Right cardiac atrium (tissue), 5 donors: ENCODE measurements at places on chromosomes 3 and 15. TPM values are rescaled to one million over a fixed set of nuclear protein-coding genes. Genes with fewer than 3 reads are reported as not detected.
A peak's percentile ranks its signal among the peaks of the same experiment; 100 is the strongest.

The TTLL13 gene
- 0.54 TPM for total RNA-seq

The TRIM71 gene
- total RNA-seq: not detected

DNA sequence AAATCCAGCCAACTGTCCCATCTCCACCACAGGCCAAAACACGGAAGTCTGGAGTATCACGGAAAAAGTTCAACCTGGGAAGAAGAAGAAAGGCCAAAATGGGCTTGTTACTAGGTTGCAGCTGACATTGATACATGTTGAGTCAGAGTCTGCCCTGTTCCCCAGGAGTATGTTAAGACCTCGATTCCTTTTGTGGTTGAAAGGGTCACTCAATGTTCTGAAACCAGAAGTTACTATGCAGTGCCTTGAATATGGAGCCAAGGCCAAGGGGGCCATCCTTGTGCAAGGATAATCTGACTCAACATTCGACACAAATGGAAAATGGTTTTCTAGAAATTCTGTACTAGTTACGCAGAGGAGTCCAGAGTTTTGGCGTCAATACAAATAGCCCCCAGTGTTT, 104.2 kb downstream of the DGKG start:
- DNase-seq: no peak

DNA sequence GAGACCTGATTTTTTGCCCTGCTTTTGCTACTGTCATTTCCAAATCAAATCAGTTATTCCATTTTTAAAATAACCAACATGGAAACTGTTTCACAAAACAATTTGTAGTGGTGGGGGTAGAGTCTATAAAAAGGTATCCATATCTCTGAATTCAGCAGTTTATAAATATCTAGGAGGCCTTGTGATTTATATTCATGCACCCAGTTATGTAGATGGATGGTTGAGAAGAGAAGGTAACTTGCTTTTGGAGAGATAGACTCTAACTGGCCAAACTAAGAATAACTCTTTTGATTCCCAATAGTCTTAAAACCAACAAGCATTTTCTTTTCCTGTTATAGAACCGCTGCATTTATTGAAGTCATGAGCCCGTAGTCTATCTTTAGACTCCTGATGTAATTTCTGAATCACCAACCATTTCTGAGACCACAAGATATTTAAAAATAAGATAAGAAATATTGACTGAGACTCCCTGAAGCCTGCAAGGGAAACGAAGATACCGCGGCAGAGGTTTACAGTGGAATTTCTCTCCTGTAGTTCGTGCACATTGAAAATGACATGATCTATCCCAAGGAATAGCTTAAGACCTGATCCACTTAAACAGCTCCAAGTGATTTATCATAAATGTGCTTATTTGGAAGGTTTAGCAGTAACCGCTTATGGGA, 68.5 kb downstream of the SAMMSON start:
- DNase-seq: no peak

DNA sequence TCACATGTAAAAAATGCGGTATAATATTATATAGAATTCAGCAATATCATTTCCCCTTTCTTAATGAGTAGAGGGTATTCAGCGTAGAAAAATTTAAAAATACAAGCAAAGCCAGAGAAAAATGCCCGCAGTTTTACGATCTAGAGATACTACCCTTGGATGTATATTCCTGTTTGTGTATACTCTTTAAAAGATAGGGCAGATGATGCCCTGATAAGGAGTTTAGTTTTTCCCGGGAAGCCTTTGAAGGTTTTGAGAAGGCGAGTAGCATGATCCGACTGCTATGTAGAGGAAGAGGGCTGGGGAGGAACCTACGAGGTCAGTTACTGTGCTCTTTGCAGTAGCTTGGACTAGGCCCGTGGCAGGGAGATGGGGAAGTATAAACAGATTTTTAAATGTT, 1.2 kb downstream of the YEATS2 start:
- no peak for DNase-seq

DNA sequence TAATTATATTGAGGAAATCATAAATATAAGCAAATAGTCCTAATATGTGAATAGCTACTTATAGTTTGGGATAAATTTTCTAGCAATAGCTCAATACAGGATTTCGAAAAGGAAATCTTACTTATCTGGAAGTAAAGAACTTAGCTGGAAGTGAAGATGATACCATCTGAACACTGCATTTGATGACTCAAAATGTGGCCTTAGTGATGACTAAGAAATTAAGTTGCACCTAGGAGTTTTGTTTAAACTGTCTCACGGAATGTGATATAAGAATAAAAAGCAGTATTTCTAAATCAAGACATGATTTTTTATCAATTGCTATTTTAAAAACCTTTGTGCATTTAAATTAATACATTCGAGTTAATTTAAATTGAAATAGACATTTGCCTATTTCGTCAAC, 91.2 kb downstream of the EOMES start:
- no peak for DNase-seq

- no peak for DNase-seq
These were observed 436.4 kb upstream of the RBMS3 start for GRCh38 chr3:28844298-28845005.

The CCR4 gene
- total RNA-seq: not detected

The CCDC80 gene
- total RNA-seq: 187 TPM

GRCh38 chr3:192024751-192025150, 563.8 kb downstream of the PYDC2 start:
- DNase-seq: no peak

The OR5K4 gene
- total RNA-seq: not detected

- DNase-seq: peak; percentile 17
These were observed 31.8 kb upstream of the RASA2 start for GRCh38 chr3:141454906-141455602.

The TP53BP1 gene
- total RNA-seq: 33.6 TPM

The SST gene
- 0.84 TPM for total RNA-seq

The TRIM42 gene
- not detected for total RNA-seq

The FBLN2 gene
- total RNA-seq: 323 TPM

The OR4M2 gene
- total RNA-seq: not detected

DNA sequence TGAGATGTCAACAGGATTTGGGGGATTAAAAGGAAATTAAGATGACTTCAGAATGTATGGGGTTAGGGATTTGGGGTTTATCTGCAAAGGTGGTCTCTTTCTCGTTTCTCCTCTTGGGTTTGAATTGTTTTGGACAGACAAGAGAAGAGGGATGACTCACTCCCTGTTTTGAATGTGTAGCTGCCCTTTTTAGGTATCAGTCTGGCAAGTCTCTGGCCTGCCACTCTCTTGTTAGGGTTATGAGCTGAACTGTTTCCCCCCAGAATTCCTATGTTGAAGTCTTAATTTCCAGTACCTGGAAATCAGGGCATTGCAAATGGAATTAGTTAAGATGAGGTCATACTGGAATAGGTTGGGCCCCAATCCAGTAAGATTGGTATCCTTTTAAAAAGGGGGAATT, 291.7 kb downstream of the MEX3B start:
- DNase-seq: no peak

DNA sequence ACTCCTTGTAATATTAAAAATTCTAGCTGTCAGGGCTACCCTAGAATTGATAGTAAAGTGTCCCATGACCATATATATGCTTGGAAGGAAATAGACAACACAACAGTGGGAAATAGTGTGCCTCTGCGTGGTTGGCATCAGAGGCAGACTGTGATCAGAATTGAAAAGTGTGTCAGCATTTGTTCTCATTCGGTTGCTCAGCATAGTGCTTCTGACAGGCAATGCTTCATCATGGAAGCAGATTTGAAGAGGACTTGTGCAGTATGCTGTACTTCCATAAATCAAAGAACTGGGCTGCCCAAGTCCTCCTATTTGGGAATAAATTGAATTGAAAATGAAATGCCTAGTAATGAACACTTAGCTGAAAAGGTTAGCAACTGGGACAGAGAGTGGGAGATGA, 435.7 kb downstream of the DIPK2A start:
- no peak for DNase-seq

GRCh38 chr3:134373271-134374104, 759 bp downstream of the AMOTL2 start:
- peak; percentile 94 for DNase-seq

- no peak for DNase-seq
These were observed 74.9 kb downstream of the DAPK2 start for GRCh38 chr15:63971427-63971805.

DNA sequence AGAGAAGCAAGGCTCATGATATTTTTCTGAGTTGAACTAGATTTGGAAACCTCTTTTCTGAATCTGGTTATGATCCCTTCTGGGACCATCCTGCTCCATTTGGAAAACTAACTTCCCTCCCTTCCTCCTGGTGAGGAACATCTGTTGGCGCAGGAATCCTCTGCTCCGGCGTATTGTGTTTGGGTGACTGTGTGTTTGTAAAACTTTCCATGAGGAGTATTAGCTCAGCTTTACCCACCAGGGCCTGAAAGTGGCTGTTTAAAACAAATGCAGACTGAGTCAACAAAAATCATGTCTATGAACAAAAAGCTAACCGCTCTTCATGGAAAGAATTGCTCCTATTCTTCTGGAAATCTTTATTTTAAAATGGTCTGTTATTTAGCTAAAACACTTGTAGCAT, 17.7 kb downstream of the STARD9 start:
- peak; percentile 49 for DNase-seq

The ACKR4 gene
- 6.2 TPM for total RNA-seq

DNA sequence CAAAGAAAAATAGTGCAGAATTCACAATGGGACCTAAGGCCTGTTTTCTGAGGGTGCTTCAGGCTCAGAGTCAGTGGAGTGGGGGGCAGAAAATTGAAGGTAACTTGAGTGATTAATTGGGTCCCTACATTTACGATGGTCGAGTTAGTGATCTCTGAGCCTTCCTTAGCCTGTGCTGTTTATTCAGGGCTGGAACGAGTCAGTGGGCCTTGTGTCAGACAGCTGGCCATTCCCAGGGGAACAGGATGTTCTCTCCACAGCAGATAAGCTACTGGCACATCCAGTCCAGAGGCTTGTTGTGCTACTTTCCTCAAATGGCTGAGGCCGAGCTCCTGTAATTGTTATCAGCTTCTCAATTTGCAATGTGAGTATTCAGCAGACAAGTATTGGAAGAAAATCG, 29.2 kb upstream of the CNTN3 start:
- DNase-seq: peak; percentile 67

GRCh38 chr3:39323494-39323893, 6.0 kb upstream of the CCR8 start:
- DNase-seq: no peak

- DNase-seq: no peak
These were observed 35.0 kb upstream of the DENND4A start for GRCh38 chr15:65827065-65827464.

- peak; percentile 53 for DNase-seq
These were observed 271.6 kb upstream of the ZPLD1 start for GRCh38 chr3:102163039-102163817.

GRCh38 chr3:110811050-110811449, 260.6 kb upstream of the NECTIN3 start:
- DNase-seq: no peak

- DNase-seq: no peak
These were observed 10.3 kb downstream of the CX3CR1 start for GRCh38 chr3:39269528-39269927.

- DNase-seq: no peak
These were observed 42.6 kb upstream of the ATP2C1 start for GRCh38 chr3:130851277-130851676.

DNA sequence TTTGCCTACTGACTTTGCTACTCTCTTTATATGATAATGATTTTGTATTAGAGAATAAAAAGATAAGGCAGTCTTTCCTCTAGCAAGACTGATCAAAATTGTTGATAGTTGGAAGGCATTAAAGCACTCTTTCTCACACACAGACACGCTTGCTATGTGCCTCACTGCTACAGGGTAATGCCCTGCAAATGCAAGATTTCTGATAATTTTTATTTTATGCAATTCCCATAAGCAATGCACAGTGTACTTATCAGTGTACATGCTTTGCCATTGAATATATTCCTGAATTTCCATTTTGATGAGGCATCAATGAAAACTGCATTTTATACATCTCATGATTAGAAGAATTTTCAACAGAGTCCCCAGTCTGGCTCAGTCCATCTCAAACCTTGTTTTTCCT, 263.2 kb downstream of the CHST2 start:
- DNase-seq: no peak

The OR5K2 gene
- total RNA-seq: not detected

DNA sequence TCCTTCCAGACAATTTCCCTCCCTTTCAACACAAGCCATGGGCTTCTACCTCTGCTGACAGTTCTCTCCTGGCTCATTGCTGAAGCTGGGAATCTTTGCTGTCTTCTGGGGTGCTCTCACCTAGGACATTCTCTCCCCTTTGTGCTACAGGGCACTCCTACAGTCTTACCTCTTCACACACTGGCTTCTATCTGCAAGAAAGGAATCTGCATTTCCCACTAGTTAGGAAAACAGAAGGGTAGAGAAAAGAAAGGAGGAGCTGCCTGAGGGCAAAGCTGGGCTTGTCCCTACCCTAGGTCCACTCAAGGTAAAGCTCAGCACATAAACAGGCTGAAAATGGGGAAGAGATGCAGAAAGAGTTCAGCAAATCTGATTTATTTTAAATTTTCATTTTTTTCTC, 5.6 kb upstream of the ARGFX start:
- no peak for DNase-seq

DNA sequence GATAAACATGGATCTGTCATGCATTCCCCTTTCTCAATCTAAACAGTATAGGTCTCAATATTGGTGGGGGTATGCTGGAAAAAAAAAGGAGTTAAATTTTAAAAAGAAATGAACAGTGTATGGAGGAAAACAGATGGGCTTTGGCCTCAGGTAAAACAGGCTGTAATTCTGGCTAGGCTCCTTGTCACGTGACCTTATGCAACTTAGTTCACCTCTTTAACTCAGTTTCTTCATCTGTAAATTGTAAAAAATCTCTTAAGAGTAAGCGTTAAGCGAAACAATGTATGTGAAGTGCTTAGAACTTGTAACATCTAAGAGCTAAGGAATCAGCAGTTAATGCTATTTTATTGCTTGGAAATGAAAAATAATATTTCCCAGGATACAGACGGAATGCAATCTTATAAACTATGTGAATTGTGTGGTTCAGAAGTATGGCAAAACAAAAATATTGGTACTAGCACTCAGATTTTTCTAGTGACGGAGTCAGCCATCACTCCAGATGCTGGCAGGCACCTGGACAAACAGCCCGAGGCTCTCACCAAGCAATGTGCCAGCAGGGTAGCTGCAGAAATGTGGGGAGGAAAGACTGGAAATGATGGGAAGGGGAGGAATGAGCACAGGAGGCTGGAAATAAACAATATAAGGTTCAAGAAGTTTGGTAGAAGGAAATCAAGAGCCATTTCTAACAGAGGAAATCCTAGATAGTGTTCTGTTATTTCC, 172.8 kb downstream of the USP13 start:
- no peak for DNase-seq

The LRRC34 gene
- 3.1 TPM for total RNA-seq
